ENCODE measurements at places on chromosomes 4 and X. TPM values are rescaled to one million over a fixed set of nuclear protein-coding genes. Genes with fewer than 3 reads are reported as not detected.

GAGE12J gene
- not detected for total RNA-seq

DNA sequence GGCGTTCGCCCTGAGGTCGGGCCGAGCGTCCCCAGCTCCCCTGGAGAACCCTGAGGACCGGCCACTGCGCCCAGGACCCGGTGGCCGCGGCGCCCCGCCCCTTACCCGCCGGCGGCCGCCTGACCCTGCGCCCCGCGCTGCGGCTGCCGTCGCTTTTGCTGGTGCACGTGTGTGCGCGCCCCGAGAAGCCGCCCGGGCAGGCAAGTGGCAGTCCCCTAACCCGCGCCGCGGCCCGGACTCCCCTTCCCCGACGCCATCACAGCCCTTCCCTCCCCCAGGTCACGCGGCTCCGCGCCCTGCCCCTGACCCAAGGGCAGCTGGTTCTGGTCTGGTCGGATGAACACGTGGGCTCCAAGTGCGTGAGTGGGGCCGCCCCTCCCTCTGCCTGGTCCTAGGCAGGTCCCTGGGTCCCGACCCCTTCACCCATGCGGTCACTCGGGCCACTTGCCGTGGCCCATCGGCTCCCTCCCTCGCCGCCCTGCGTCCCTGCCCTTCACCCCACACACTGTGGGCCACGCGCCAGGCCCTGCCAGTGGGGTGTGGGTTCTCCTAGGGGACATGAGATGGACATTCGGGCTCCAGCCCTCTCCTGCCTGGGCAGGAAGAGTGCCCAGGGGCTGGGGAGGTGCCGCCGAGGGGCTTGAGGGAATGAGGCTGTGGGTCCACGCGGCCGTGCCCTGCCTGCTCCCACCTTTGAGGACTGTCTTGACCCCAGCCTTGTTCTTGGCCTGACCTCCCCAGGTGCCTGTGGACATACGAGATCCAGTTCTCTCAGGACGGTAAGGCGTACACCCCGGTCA, 8.0 kb upstream of the FGFRL1 start:
- DNase-seq, result no peak
- H3K4me3 ChIP-seq, result no peak overlapping the region
- H3K4me1 ChIP-seq, result no peaks in the 10 kb centered on the region
- H3K27ac ChIP-seq, result no peak overlapping the region
- H3K27me3 ChIP-seq, result peaks cover 14% of the 10 kb centered on the region
- H3K36me3 ChIP-seq, result no peaks in the 10 kb centered on the region

- no peaks in the 10 kb centered on the region for H3K36me3 ChIP-seq
- no peak overlapping the region for H3K4me3 ChIP-seq
These were observed 92.2 kb upstream of the SPRY1 start for GRCh38 chr4:123304151-123304964.

GRCh38 chrX:38890326-38890725, 89.1 kb downstream of the MID1IP1 start:
- H3K27ac ChIP-seq, result no peak overlapping the region
- peaks cover 7% of the 10 kb centered on the region for H3K27me3 ChIP-seq
- no peak for DNase-seq

CAPN6 gene
- 0.28 TPM for total RNA-seq

DNA sequence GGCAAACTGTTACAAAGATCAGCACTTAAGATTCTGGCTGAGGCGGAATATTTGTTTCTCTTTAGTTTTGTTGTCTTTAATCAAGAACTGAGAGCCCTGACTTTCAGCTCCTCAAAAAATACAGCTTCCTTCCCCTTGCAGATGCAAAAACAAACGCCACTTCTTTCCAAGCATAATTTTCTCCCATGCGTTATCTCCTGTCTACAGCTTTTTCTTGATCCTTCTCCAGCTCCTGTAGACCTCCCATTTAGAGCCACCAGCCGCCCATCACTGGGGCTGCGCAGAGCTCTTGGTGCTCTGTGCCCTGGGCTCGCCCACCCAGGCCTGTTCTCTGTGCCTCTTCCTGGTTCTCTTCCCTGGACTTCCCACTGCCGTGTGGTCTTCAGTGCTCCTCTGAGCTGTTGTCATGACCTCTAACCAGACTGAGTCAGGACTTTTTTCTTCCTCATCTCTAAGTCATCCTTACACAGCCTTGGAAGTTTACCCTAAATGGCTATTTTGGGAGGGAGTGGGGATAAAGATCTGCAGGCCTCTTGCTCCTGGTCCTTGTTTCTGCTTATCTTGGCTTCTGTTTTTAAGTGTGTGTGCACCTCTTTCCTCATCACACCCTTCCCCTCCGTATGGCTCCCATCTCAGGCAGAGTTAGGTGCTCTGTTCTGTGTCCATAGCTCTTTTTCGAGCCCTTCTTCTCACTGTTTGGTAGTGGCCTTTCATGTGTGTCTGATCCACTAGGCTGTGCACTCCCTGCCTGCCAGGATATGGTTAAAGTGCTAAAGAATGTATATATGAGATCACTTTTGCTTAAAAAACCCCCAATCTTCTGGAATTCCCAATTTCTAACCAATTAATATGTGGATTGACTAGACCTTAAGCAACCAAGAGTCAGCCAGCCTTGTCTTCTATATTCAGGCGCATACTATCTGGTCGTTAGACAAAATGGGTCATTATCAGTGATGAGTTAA, 122.5 kb downstream of the PTTG2 start:
- no peaks in the 10 kb centered on the region for H3K27me3 ChIP-seq
- DNase-seq, result no peak
- H3K4me3 ChIP-seq, result no peak overlapping the region
- H3K4me1 ChIP-seq, result no peaks in the 10 kb centered on the region
- H3K36me3 ChIP-seq, result peaks cover 4% of the 10 kb centered on the region

GRCh38 chr4:164977243-164978164, at the start of gene TRIM61:
Gene TRIM61 (minus strand): TSS chr4:164977657. CDS start chr4:164970002, 7,655 bp downstream.
- no peaks in the 10 kb centered on the region for H3K27me3 ChIP-seq
- H3K4me1 ChIP-seq, result no peaks in the 10 kb centered on the region
- H3K27ac ChIP-seq, result peak within 1 kb of the TSS; percentile 64
- H3K4me3 ChIP-seq, result peak within 1 kb of the TSS; percentile 59
- no peaks in the 10 kb centered on the region for H3K36me3 ChIP-seq
- peak; percentile 79 for DNase-seq

All from lung (tissue), 17 donors.